Glomerular endothelial cell (primary cell): ENCODE measurements at places on chromosomes 5 and 9.

DNA sequence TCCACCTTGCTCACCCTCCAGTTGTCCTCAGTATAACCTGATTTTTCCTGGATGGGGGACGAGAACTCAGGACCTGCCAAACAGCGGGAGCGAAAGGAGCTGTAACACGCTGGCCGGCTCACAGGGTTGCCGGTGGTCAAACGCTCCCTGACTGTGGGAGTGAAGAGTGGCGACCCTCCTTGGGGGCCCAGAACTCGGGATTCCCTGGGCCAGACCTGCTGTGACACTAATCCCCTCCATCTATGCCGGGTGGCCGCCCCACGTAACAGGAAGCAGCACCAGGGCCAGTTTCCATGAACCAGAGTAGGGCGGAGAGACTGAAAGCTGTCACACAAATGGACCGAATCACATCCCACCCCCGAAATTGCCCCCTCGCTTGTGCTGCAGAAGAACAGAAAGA, 1809.2 kb upstream of the ACO1 start:
- DNase-seq = no peak

DNA sequence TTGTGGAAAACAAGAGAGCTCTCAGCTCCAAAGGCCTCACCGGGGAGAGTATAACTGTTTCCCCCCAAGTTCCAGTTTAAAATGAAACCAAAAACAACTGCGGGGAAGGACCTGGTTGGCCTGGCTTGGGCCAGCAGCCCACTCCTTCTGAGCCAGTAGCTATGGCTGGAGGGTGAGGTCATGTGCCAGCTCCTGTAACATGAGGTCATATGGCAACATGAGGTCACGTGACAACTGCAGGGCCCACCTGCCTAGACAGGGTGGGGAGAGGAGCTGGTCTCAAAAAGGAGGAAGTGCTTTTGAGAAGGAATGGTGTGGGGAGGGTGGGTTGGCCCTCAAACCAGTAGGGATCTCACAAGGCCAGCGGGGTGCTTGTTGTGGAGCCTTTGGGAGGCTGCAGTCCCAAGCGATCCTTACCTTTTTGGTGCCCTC, 29.3 kb upstream of the CRB2 start:
- DNase-seq = no peak

DNA sequence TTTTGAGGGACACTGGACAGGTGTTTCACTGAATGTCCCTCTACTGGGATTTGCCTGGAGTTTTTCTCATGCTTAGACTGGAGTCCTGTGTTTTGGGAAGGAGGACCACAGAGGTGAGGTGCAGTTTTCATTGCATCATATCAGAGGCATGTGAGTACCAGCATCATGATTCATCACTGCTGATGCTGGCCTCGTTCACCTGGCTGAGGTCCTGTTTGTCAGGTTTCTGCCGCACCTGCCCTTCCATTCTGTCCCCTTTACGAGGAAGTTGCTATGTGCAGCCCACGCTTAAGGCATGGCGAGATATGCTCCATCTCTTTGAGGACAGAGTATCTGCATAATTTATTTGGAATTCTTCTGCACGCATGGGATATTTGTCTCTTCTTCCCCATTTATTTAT, 162.1 kb downstream of the TENT4A start:
- DNase-seq = no peak

GRCh38 chr9:93038918-93039317, 19.6 kb upstream of the SUSD3 start:
- no peak for DNase-seq

GRCh38 chr5:115661563-115661962, 35.7 kb upstream of the TMED7 start:
- DNase-seq = no peak

- no peak for DNase-seq
These were observed 21.7 kb downstream of the XRCC4 start for GRCh38 chr5:83099001-83099400.
